ENCODE measurements at places on chromosomes 13 and 19.

GRCh38 chr13:95813139-95813538 lies 136.2 kb downstream of the DNAJC3 start:
- no peak for DNase-seq

GRCh38 chr13:100721885-100722512 lies 47.4 kb upstream of the TMTC4 start:
- peak; percentile 45 for DNase-seq

DNA sequence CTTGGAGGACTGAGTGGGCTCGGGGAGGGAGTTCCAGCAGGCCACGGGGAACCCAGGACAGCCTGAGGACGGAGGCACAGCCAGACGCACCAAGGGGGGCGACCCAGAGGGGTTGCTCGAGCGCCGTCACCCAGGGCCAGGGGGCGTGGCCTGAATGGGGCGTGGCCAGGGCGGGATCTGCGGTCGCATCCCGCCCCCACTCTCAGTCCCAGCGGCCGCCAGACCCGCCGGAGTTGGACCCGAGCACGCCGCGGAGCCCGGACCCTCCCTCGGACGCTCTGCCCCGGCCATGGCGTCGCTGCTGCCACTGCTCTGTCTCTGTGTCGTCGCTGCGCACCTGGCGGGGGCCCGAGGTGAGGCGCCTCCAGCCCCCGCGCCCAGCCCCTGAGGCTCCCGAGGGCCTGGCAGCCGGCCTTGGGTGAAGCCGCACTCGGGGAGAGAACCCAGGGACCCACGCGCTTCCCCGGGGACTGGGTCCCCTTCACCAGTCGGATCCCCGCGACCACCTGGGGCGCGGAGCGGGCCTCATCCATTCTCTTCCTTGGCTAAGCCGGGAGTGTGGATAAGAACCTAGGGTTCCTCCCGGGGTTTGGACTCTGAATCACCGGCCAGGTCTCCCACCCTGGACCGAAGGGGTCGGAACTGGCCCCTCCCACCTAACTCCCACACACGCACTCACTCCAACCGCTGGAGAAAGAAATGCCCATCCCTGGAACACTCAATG lies at the start of gene CILP2:
Gene CILP2, plus strand, starts transcription at position 205 of the 724 bp plus-strand sequence. Its CDS starts 85 bp downstream, at position 290.
- DNase-seq = no peak

- DNase-seq = no peak
Measured at GRCh38 chr13:39345982-39346381, 257.0 kb downstream of the LHFPL6 start.

GRCh38 chr13:51000061-51000460 lies 90.5 kb downstream of the RNASEH2B start:
- DNase-seq = no peak

Measured in NCI-H187 treated with DMSO at 0.1 percent for 48 hours (cell line).